Activated CD4-positive, alpha-beta T cell treated with anti-CD3 and anti-CD28 coated beads, Interleukin-2, amount 50 U/mL, for 16 hours (primary cell): ENCODE measurements at places on chromosomes 5 and 9.

DNA sequence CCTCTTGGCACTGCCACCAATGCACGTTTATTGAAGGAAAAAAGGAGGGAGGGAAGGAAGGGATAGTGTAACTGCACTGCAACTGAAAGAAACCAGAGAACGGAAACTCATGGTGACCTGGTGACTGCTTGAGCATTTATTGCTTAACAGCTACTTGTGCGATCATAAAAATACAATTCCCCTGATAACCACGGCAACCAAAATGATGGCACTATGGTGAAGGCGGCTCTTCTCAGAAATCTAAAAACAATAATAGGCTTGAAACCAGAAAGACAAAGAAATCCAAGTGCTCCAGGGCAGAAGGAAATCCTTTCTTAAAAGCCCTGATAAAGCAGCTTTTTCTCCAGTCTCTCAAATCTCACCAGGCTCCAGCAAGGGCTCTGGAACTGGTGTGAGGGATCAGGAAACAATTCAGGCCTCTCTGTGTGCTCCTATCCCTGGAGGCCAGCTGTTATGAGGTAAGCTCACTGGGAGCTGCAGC lies 1.9 kb downstream of the FBXO10 start:
- DNase-seq, result no peak

- DNase-seq, result no peak
Measured at GRCh38 chr5:149464796-149465489, 85.9 kb upstream of the IL17B start.

GRCh38 chr5:131416729-131417128 lies 152.9 kb downstream of the CDC42SE2 start:
- no peak for DNase-seq

DNA sequence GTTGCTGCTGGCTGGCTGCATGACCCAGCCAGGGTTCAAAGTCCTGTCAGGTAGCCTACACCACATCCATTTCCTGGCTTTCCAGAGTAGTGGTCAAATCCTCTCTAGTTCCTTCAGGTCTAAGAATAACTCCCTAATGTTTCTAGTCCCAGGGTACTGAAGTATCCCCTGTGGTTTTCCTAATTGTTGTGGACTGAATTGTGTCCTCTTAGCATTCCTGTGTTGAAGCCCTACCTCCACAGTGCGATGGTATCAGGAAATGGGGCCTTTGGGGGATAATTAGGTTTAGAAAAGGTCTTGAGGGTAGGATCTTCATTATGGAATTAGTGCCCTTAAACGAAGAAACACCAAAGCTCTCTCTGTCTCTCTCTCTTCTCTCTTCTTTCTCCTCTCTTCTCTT lies 191.8 kb upstream of the CCNG1 start:
- no peak for DNase-seq

DNA sequence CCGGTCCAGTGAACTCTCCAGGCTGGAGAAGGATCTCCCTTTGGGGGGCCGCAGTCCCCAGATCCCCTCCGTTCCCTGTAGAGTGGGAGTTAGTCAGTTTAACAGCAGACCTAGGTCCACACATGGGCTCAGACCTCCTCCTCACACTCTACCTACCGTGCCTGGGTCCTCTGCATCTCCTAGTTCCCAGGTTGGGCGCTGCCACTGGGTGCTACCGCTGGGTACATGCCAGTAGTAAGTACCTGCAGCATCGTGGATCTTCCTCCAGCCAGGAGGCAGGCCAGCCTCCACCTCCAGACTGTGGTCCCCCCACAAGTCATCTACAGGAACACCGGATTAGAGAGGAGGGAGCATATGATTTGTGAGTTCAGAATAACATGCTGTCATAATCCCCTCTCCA lies 802 bp downstream of the APBB3 start:
- DNase-seq, result no peak

DNA sequence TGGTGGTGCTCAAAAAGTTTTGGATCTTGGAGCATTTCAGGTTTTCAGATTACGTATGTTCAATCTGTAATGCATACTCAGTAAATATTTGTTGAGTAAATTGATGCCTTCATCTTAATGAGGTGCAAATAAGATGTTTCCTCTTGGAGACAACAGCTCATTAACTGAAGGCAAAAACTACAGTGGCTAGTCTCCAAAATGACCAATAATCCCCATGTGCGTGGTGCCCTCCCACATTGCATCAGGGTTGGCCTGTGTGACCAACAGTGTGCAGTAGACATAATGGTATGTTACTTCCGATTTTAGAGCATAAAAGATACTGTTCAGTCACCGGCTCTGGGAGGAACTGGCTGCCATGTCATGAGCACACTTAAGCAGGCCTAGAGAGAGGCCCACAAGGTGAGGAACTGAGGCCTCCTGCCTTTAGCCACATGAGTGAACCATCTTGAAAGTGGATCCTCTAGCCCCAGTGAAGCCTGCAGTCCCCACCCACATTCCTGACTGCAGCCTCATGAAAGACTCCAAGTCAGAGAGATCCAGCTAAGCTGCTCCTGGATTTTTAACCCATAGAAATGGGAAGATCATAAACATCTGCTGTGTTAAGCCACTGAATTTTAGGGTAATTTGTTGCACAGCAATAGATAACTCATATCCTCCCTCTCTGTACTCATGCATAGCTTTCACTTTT lies 55.7 kb downstream of the LIFR start:
- no peak for DNase-seq

DNA sequence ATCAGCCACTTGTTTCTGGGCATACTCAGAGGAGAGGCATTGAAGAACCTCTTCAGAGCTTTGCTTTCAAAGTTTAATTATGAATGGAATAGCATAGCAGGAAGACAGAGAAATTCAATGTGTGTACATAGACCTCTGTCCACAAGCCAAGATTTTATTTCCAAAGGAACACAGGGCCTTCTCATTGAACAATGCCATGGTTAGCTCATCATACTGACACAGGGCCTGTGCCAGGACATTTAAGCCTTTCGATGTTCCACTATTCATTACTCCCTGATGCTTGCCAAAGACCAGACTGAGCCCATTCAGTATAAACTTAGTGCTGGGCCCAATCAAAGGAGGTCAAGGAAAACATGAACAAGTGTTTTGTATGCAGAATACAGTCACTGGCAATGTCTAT lies 280.8 kb downstream of the FBXL17 start:
- no peak for DNase-seq

- no peak for DNase-seq
Measured at GRCh38 chr5:159804121-159804520, 112.2 kb upstream of the ADRA1B start.

- no peak for DNase-seq
Measured at GRCh38 chr5:66364186-66364585, 220.1 kb downstream of the SREK1 start.

- no peak for DNase-seq
Measured at GRCh38 chr5:171577042-171577758, 157.8 kb downstream of the FGF18 start.

DNA sequence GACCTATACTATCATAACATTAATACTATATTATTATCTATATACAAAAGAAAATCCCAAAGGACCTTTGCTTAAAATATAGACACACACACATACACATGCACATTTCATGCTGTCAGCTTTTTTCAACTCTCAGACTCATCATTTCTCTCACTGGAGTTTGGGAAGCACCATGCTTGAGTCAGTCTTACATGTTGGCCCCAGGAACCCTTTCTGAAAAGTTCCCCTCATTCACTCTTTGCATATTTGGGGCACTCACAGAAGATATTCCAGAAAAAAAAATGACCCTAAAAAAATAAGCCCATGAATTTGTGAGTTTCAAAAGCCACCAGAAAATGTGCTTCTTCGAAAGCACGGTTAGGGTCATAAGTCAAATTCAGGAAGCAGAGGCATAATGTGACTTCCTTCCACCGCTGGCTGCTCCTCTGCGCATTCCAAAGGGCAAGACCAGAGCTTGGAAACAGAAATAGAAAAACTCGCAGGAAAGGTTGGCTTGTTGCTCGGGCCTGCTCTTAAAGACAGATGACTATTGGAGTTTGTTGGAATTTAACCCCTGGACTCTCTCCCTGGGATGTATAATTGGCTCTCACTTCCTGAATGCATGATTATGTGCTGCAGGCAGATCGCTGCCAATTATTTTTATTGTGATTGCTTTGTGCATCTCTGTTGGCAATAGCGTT lies 129.7 kb upstream of the IQGAP2 start:
- no peak for DNase-seq

GRCh38 chr9:136364942-136365774 lies 1.6 kb upstream of the DNLZ start:
- DNase-seq, result no peak

DNA sequence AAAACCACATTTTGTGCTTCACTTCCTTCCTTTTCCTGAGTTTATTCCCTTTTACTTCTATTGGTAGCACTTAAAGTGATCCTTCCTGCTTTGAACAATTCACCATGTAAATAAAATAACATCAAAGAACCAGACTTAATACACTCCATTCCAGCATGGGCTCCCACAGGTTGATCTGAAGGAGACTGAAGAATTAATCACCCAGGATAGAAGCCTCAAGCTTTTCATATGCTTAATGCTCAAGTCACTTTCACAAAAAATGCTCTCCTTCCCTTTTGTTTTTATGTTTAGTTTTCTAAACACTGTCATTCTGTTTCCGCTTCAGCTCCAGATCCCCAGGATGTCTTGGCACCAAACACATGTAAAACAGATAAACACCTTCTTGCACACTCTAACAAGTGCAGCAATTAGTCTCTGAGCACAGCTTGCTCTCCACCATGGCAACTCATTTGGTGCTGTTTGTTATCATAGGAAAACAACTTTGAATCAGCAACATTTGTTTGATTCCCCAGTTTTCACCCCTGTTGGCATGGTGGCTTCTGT lies 37.0 kb downstream of the DMRTA1 start:
- no peak for DNase-seq

GRCh38 chr5:150350524-150351344 lies 6.8 kb upstream of the TCOF1 start:
- DNase-seq, result peak; percentile 62

- DNase-seq, result no peak
Measured at GRCh38 chr5:129113867-129114266, 19.3 kb downstream of the ISOC1 start.

DNA sequence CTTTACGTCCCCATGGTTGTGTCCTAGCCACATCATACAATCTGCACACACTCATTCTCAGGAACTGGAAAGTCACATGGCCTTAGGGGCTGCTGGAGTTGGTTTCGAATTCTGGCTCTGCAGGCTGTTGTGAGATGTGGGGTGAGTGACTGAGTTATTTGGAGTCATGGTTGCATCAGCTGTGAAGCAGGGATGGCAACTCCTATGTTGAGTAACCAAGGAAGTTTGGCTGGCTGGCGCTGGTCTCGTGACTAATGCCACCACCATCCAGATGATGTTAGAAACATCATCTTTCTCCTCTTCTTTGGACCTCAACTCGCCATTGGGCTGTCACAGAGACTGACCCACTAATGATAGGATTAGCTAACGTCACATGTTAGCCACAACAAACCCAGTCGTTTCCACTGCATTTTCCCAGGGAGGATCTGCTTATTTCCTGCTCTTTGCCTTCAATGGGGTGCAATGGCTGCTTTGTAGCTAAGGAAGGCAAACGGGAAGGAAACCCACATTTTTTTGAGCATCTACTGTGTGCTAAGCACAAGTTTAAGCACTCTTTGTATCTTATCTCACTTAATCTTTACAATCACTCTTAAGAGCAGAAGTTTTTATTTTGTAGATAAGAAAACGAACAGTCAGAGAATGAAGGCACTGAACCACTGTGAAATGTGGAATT lies 78.1 kb upstream of the UBTD2 start:
- DNase-seq, result peak; percentile 95

- DNase-seq, result no peak
Measured at GRCh38 chr5:41524174-41524573, 13.8 kb upstream of the PLCXD3 start.

- DNase-seq, result no peak
Measured at GRCh38 chr5:165894916-165895315, 2389.5 kb downstream of the MAT2B start.

GRCh38 chr5:135129307-135129706 lies 95.3 kb upstream of the PITX1 start:
- DNase-seq, result no peak

GRCh38 chr5:134038138-134038537 lies 33.4 kb upstream of the VDAC1 start:
- no peak for DNase-seq

DNA sequence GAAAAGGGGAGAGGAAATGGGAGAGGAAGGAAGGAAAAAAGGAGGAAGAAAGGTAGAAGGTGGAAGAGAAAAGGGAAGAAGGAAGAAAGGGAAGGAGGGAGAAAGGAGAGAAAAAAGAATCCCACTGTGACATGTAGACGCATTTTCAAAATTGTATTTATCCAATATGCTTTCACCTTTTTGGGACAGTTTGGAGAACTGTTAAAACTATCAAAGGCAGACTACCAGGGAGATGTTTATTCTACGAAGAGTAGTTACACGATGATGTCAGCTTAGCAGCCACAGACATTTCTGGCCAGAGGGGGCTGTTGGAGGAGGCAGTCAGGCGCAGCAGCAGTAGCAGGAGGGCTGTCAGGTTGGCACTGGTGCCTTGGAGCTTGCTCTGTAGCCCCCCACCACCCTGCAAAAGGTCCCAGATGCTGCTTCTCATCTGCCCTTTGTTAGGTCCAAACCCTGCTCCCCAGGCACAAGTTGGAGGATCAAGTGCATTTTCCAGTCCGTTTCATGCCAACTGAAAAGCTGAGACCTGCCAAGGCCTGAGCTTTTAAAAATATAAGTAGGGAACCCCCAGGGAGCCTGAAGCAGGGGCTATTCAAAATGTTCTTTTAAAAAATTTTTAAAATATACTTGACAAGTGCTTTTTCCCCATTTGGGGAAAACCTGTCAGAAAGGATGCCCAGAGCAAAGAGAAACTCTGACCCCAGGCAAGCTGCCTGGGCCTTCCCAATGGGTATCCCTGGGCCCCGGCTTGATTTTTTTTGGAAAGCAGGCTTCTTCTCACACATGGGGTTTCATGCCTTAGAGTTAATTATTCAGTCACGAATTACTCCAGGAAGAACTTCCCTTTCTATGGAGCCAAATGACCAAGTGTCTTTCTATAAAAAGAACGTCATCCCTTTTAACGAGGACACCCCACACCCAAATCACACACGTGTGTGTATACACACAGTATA lies 203.3 kb downstream of the SLIT3 start:
- DNase-seq, result no peak

DNA sequence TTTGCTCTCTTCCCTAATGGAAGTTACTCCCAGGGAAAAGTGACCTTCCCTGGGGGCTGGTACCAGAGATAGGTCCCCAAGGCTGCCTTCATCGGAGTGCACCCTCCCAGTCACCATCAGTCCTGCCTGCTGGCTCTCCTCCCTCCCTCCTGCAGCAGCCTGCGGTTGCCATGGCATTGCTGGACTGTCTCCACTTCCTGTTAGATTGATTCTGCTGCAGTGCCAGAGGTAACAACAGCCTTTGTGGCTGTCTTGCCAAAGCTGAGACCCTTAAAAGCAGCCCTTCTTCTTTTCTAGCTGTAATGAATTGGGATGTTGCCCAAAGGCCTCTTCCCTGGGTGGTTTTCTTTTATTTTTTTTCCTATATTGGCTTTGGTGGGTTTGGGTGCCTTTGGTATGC lies 78.1 kb upstream of the PRLR start:
- no peak for DNase-seq
